T follicular helper cell (primary cell): ENCODE measurements at places on chromosomes 2 and 18.

GRCh38 chr2:168422584-168422983 is 33.5 kb upstream of the CERS6 start:
- DNase-seq, result no peak

- no peak for DNase-seq
Measured at GRCh38 chr18:74427442-74428112, 29.5 kb downstream of the DIPK1C start.

- DNase-seq, result no peak
Measured at GRCh38 chr2:207722773-207723424, 11.5 kb downstream of the CCNYL1 start.

DNA sequence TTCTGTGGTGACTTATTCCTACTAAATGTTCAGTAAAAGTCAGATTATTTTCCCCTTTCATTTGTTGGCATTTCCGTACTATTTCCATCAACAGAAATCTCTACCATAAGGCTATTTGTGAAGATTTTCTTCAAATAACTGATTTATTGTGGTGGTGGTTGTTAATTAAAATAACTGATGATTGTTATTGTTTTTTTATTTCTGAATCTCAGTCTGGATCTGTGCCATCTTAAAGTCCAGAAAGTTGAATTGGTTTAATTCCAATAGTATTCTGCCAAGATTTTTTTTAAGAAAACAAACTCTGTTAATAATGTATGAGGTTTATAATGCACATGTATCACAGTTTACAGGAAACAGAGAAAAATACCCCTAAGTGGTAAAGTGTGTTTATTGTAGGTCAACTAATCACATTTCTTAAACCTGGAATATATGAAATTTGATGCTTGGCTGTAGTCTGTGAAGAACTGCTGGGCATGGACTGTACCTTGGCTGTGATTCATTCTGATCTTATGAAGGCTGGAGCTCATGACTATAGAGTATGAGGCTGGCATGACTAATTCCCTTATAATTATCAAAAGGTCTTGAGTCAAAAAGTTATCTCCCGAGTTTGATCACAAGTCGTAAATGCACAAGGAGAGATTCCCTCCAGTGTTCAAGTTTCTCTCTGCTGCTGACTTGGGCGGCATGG is 134.2 kb upstream of the RND3 start:
- DNase-seq, result no peak

- no peak for DNase-seq
Measured at GRCh38 chr18:12861637-12862036, 22.4 kb downstream of the PTPN2 start.

- DNase-seq, result no peak
Measured at GRCh38 chr2:86235196-86235980, 36.1 kb downstream of the MRPL35 start.

GRCh38 chr18:34522603-34523002 is 187.5 kb upstream of the DTNA start:
- DNase-seq, result no peak
